ENCODE measurements at places on chromosomes 4 and X.

GRCh38 chr4:153393397-153393796 lies 48.9 kb downstream of the MND1 start:
- DNase-seq, result no peak

- no peak for DNase-seq
Measured at GRCh38 chr4:66219401-66219800, 549.1 kb upstream of the EPHA5 start.

- DNase-seq, result no peak
Measured at GRCh38 chr4:27007507-27007906, 146.9 kb downstream of the STIM2 start.

DNA sequence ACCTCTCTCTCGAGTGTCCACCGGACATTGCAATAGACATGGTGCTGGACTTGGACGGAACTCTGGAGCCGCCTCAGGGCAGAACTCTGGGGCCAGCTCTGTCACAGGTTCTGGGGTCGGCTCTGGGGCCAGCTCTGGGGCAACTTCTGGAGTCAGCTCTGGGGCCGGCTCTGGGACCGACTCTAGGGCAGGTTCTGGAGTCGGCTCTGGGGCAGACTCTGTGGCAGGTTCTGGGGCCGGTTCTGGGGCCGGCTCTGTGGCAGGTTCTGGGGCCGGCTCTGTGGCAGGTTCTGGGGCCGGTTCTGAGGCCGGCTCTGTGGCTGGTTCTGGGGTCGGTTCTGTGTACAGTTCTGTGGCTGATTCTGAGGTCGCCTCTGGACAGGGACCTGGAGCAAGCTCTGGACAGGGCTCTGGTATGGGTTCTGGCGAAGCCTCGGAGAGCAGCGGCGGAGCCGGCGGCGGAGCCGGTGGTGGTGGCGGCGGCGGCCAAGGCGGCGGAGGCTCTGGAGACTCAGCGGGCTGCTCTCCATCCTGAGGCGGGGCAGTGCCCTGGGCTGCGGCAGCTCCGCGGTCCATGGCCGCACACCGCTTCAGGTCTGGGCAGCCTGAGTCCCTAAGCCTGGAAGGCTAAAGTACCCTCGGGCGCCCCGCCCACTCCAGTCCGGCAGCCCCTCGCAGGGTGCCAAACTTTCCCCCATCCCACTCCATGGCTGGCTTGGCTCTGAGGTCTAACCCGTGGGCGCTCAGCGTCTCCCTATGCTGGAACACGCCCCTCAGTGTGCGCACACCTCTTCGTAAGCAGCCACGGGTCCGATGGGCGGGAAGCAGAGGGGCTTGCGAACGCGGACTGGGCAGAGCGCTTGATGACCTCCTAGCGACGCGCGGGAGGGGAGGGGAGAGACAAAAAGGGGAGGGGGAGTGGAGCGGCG lies at the start of gene DGKK:
DGKK (minus strand) TSS at position 723 of the 929 bp plus-strand sequence; CDS start at position 576, 147 bp downstream.
- no peak for DNase-seq

DNA sequence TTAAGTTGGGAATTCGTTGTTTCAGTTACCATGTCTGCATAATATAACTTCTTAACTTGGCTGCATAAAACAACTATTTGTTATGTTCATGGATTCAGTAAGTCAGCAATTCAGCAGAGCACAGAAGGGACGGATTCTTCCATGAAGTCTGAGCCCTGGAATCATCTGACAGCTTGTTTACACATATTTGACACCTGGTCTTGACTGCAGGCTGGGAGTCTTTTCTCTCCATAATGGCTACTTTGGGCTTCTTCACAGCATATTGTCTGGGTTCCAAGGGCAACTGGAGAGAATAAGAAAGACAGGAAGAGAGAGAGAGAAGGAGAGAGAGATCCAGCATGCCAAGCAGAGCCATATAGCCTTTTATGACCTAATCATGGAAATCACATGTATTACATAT lies 23.1 kb downstream of the CENPC start:
- no peak for DNase-seq

- no peak for DNase-seq
Measured at GRCh38 chrX:107675823-107676555, 47.7 kb downstream of the PRPS1 start.

DNA sequence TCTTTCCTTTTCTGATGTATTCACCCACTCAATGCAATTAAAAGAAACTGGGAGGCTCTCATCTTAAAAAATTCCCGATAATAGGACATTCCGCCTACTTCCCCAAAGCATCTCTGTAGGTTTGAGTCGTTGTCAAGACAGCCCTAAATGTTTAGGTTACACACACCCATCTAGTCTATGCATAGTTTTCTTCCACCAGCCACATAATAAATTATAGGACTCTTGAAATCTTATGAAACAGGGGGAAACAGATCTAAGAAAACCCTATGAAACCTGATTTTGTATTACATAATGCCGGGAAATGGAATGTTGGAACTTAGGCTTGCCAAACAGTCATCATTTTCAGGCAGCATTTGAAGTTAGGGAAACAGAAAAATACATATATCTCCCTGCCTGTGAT lies 150.0 kb downstream of the PRKX start:
- DNase-seq, result no peak

- DNase-seq, result no peak
Measured at GRCh38 chrX:132758759-132759158, 199.7 kb downstream of the HS6ST2 start.

GRCh38 chr4:74638001-74638400 lies 156.3 kb downstream of the BTC start:
- DNase-seq, result no peak
